ENCODE measurements at places on chromosomes 2 and 18.
A peak's percentile ranks its signal among the peaks of the same experiment; 100 is the strongest.

DNA sequence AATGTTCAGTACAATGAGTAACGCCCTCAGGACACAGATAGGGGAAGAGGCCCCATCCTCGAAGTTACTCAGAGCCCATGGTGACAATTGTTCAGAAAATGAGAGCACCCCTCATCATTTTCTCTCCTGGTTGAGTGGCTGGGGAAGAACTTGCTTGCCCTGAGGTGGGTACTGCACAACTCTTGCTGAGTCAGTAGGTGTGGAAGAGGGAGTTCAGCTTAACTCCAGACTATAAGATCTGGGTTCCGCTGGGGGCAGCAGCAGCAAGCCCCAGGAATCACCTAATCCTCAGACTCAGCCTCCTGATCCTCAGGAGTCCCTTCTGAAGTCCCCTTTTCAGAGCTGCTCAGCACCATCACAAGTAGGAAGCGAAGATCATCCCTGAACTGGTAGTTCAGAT is 123.7 kb downstream of the PIEZO2 start:
- DNase-seq: no peak

- no peak for DNase-seq
Measured at GRCh38 chr2:50564766-50565165, 467.2 kb downstream of the NRXN1 start.

- DNase-seq: no peak
Measured at GRCh38 chr18:13556502-13556901, 169.9 kb downstream of the FAM210A start.

DNA sequence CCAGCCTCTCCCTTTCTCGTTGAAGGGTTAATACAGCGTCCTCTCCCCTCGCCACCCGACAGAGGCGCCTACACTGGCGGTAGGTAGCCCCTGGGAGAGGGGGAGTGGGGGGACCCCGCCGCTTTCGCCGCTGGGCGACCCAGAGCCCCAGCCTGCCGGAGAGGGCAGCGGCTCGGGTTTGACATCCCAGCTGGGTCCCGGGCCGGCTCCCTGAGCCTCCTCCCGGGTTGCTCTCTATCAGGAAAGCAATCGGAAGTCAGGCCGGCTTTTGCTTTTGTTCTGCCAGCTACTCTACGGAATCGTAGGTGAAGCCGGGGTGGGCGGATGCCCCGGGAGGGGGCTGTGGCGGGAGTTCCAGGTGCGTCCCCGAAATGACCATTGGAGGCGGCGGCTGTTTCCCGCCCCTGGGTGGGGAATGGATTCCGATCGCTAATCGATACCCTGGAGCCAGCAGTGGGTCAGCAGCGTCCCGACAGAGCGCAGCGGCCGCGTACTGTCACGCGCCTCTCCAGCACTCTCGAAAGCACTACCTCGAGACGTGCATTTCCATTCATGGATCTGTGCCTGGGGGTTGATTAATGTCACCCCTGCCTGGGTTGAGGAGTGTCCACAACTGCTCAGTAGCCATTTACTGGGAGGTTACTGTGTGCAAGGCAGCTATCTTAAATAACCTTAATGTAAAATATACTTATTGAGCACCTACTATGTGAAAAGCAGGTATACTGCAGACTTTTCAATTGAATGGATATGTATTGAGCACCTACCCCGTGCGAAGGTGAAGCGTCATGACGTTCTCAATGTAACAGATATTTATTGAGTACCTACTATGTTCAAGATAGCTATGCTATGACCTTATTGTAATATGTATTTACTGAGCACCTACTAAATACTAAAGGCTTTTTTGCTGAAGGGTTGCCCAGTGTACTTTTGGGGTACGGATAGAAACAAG is 1.1 kb downstream of the MAPK4 start:
- DNase-seq: no peak

- no peak for DNase-seq
Measured at GRCh38 chr2:164456619-164457018, 164.7 kb downstream of the GRB14 start.

DNA sequence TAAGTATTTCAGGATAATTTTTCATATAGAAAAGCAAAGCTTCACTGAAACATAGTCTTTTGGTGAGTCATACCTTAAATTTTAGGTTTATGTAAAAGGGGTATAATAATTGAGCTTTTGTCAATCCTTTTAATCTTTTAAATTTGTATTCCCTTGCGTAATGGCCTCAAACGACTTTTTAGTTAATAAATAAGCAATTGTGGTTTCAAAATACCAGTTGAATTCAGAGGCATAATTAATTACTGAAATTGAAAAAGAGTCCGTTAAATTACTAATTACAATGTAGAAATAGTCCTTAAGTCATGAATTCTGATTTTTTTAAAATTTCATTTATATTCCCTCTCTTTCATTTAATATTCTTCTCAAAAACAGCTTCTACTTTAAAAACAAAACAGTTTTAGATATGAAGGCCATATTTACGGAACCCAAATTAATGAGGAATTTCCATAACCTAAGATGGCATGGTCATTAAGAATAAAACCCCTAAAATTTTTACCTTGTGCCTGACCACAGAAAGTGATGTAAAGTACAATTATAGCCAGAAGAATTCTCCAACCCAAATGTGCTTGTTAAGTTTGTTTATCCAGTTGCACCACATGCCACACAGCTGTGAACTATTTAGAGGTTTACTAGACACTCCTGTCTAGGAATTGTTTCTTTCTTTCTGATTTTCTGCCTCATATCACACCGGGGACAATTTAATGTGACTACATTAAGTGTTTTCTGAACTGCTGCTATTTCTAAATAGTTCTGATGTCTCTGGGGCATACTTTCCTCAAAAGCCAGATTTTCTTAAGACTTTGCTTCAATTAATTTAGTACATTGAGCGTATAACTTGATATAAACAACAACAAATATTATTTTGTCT is 60.7 kb upstream of the ITGA4 start:
- DNase-seq: no peak

- no peak for DNase-seq
Measured at GRCh38 chr2:46315103-46315890, 18.1 kb downstream of the EPAS1 start.

- no peak for DNase-seq
Measured at GRCh38 chr2:108593547-108594098, 59.4 kb downstream of the LIMS1 start.

DNA sequence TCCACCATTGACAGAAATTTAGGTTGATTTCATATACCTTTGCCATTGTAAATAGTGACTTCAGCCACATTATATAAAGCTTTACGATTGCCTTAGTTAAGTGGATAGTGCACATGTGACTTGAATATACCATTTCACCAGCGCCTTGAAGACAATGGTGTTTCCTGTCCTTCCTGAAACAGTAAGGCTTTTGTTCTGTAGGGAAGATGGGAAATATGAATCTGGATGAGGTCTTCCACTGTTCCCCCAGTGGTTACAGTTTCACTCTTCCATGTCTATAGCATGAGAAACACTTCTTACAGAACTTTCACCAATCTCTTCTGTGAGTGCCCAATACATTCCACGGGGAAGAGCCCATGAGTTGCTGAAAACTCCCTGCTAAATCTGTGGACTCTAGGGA is 240.5 kb downstream of the TRIB2 start:
- DNase-seq: no peak

GRCh38 chr2:41853427-41854191 is 194.2 kb upstream of the PKDCC start:
- no peak for DNase-seq

- DNase-seq: no peak
Measured at GRCh38 chr2:69601179-69601612, 42.3 kb downstream of the AAK1 start.

DNA sequence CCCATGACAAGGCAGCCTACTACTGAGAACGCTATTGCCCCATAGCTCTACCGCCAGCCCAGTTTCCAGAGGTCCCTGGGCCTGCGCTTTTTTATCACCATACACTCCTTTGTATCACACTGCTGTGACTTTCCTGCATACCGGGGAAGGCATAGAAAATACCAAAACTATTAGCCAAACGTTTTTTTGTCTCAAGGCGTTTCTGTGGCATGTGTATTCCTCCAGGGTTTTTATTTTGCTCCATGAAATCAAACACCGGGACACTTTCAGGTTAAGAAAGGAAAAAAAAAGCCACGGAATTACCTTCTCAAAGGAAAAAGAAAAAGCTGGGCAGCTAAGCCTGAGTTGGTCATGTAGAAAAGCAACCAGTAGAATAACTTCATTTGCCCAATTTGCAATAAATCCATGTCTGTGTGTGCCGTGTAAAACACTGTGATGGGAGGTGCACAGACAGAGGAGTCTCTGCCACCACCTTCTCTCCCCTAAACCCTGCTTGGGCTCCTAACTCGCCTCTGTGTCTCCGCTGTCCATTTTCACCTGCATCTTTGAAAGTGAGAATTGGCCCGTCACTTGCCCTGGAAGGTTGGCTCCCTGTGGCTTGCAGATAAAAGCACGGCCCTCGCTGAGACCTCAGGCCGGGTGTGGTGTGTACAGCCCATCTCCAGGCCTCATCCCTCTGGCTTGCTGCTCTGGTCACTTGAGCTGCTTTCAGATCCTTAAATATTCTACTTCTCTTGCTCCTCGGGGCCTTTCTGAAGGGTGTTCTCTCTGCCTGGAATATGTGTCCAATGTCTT is 1.7 kb downstream of the AMER3 start:
- no peak for DNase-seq

DNA sequence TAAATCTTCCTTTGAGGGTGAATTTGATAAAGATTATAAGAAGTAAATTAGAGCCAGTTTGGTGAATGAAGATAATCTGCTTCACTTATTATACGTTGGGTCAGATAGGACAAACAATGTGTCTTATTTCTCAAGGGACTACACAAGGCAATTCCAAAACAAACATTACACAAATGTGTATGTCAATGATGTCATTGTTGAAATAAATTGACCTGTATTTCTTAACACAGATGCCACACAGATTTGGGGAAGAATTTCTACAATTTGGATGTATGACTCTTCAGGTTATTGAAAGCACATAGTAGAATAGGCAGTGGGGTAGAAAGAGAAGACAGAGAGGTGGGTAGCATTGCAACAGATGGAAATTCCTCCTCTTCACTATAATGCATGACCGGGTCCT is 6.9 kb upstream of the CRIM1 start:
- DNase-seq: no peak

GRCh38 chr2:215436705-215437565 is 1.1 kb upstream of the FN1 start:
- no peak for DNase-seq

GRCh38 chr2:165877565-165878550 is 75.7 kb downstream of the TTC21B start:
- DNase-seq: peak; percentile 18

DNA sequence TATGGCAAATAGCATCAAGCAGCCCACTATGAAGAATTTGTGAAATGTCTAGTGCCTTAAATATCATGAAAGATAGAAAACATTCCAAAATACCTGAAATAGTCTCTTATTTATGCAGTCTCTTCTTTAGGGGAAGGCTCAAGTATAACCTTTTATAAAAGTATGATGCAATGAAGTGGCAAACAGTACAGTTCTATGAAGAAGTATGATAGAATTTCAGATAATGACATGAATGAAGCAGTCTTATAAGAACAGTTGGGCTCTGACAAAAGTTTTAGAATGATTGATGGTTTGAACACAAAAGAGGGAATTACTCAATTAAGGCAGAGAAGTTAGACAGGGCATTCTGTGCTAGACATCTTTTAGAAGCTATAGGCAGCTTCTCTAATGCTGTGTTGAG is 1791.8 kb upstream of the PIK3C3 start:
- DNase-seq: no peak

DNA sequence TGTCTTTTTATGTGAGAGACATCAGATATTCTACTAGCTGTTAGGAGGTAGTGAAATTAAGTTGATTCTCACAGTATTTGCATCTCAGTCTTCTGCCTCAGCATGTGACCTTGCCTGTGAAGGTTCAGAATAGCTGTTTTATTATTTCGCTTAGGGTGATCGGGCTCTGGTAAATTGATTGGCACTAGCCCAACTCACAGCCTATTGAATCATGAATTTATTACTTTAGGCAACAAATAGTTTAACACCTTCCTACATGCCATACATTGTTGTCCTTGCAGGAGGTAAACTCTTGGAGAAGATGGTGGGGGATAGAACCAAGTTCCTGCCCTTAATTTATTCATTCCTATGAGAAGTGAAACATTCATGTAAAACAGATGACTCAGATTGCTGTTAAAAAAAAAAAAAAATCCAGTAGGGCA is 101.9 kb downstream of the GPD2 start:
- DNase-seq: no peak
